Activated CD8-positive, alpha-beta T cell treated with anti-CD3 and anti-CD28 coated beads, Interleukin-2, amount 10 ng/mL, durations not matched to agents 7 days and 5 days (primary cell): ENCODE measurements at places on chromosomes 4 and X. TPM values are rescaled to one million over a fixed set of nuclear protein-coding genes. Genes with fewer than 3 reads are reported as not detected.

The TRAM1L1 gene
- not detected for total RNA-seq

The TGIF2LX gene
- not detected for total RNA-seq

The RNF175 gene
- total RNA-seq: not detected

The ARHGEF6 gene
- 99.0 TPM for total RNA-seq

The ARSJ gene
- total RNA-seq: not detected

The L1CAM gene
- total RNA-seq: 7.1 TPM

The TMEM156 gene
- 12.4 TPM for total RNA-seq

The DGKK gene
- total RNA-seq: not detected

The MAGEA3 gene
- total RNA-seq: not detected

The RBMXL3 gene
- total RNA-seq: not detected

The UCP1 gene
- total RNA-seq: not detected

The FRG1 gene
- total RNA-seq: 57.8 TPM

The TMEM129 gene
- 22.4 TPM for total RNA-seq

The HDAC8 gene
- 23.8 TPM for total RNA-seq

The HUWE1 gene
- 223 TPM for total RNA-seq

The KDR gene
- total RNA-seq: not detected

The FGF5 gene
- not detected for total RNA-seq

The EGF gene
- not detected for total RNA-seq

The CABS1 gene
- not detected for total RNA-seq

The NHS gene
- total RNA-seq: 1.7 TPM

The SCML2 gene
- total RNA-seq: 2.2 TPM

The RHOXF1 gene
- not detected for total RNA-seq

The PLXNB3 gene
- total RNA-seq: 0.83 TPM

The ADAMTS3 gene
- total RNA-seq: not detected

The RAB40AL gene
- total RNA-seq: 0.37 TPM

The TMSB15C gene
- 6.1 TPM for total RNA-seq

The PWWP3B gene
- total RNA-seq: not detected

The NDST4 gene
- total RNA-seq: not detected

The AFM gene
- not detected for total RNA-seq
